ENCODE measurements at places on chromosomes 3 and 15. TPM values are rescaled to one million over a fixed set of nuclear protein-coding genes. Genes with fewer than 3 reads are reported as not detected.

The GRIP2 gene
- 14.1 TPM for total RNA-seq

The CATSPER2 gene
- total RNA-seq: 0.51 TPM

The FOXB1 gene
- not detected for total RNA-seq

The NR1I2 gene
- total RNA-seq: not detected

The UCN2 gene
- 2.4 TPM for total RNA-seq

The DNASE1L3 gene
- not detected for total RNA-seq
